ENCODE measurements at places on chromosomes 7 and 10. TPM values are rescaled to one million over a fixed set of nuclear protein-coding genes. Genes with fewer than 3 reads are reported as not detected.

GRCh38 chr10:63388421-63389031 is 77.3 kb downstream of the JMJD1C start:
- H3K4me3 ChIP-seq, result no peak overlapping the region
- H3K36me3 ChIP-seq, result peaks cover 32% of the 10 kb centered on the region
- DNase-seq, result no peak
- H3K4me1 ChIP-seq, result peaks cover 64% of the 10 kb centered on the region

DNA sequence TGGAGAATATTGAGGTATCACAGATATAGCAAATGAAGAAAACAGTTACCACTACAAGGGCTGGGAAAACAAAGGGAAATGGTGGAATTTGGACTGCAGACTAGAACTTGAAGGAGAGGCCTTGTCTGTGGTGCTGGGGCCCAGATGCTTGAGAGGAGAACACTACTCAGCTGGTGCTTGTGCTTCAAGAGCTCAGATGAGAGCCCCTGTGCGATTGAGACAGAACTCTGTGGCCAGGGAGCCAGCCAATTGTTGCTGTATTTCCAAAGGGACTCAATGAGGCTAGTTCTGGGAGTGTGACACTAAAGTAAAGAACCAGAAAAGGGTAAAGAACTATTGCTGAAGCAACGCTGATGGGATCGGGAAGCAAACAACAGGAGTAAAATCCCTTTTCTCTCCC is 406.5 kb upstream of the SEMA3D start:
- no peaks in the 10 kb centered on the region for H3K4me1 ChIP-seq
- H3K36me3 ChIP-seq, result no peaks in the 10 kb centered on the region
- no peak for DNase-seq
- H3K27ac ChIP-seq, result no peak overlapping the region
- no peak overlapping the region for H3K4me3 ChIP-seq
- no peaks in the 10 kb centered on the region for H3K27me3 ChIP-seq

DNA sequence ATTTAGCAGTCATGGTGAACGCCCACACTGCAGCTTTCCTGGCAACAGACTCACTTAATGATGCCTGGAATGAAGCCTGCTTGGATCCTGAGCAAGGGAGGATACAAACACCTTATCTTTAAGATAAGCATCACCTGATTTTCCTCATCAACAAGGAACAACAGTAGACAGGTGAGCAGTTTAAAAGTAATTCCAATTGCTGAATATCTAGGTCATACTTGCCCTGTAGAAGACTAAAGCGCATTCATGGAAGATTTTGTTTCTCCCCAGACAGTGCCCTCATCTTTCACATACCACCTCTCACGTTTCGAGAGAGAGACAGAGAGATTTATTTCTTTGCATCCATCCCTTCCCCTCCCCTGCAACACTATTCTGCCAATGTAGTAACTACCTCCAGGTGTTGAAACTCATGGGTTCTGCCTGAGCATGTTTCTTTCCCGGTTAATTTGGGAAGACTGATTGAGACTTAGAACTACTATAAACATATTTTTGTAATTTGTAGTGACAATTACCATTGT is 660.7 kb downstream of the PARD3 start:
- H3K27ac ChIP-seq, result no peak overlapping the region
- H3K4me1 ChIP-seq, result no peaks in the 10 kb centered on the region
- no peaks in the 10 kb centered on the region for H3K36me3 ChIP-seq
- peaks cover 4% of the 10 kb centered on the region for H3K27me3 ChIP-seq
- no peak overlapping the region for H3K4me3 ChIP-seq

- no peak for DNase-seq
- no peaks in the 10 kb centered on the region for H3K4me1 ChIP-seq
- no peak overlapping the region for H3K4me3 ChIP-seq
Measured at GRCh38 chr7:155327590-155328320, 30.1 kb downstream of the INSIG1 start.

DNA sequence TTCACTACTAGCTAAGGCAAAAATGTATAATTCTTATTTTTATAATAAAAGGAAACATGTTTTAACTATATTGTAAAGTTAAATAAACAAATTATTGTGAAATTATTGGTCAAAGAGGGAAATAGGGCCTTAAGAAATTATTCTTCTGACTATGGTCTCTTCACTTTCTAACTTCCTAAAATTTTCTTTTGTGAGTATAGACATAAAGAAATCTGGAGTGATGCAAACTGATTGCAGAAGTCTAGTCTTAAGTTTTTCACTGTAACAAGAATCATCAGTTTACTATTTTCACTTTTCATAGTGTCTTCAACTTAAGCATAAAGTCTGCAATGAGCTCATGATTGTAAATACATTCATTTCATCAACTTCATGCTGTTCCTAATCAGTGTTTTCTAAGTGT is 525.4 kb downstream of the TFEC start:
- no peak for DNase-seq
- H3K4me3 ChIP-seq, result no peak overlapping the region
- no peaks in the 10 kb centered on the region for H3K27me3 ChIP-seq
- no peaks in the 10 kb centered on the region for H3K36me3 ChIP-seq
- H3K4me1 ChIP-seq, result no peaks in the 10 kb centered on the region
- no peak overlapping the region for H3K27ac ChIP-seq

DNA sequence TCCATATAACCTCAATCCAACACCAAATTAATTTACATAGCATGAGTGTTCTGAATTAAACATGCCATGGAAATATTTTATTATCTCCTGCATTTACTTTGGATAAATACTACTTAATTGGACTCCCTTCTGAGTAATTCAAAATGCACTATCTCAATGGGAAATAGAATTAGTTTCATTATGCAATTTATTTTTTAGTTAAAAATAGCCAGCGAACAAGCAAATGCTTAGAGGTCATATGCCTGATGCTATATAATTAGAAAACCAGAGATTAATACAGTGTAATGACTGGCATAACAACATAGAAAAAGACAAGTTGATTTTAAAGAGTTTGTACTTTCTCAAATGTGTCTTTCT is 161.0 kb upstream of the LAMB4 start:
- no peaks in the 10 kb centered on the region for H3K36me3 ChIP-seq
- H3K27me3 ChIP-seq, result peaks cover 11% of the 10 kb centered on the region
- no peak overlapping the region for H3K27ac ChIP-seq
- H3K4me3 ChIP-seq, result no peak overlapping the region
- DNase-seq, result no peak

- no peak overlapping the region for H3K27ac ChIP-seq
- DNase-seq, result no peak
Measured at GRCh38 chr7:21596801-21597200, 54.0 kb downstream of the DNAH11 start.

GRCh38 chr10:30170146-30170545 is 110.8 kb upstream of the JCAD start:
- H3K27me3 ChIP-seq, result peaks cover 24% of the 10 kb centered on the region

GRCh38 chr7:42552227-42552626 is 315.2 kb upstream of the GLI3 start:
- no peak for DNase-seq
- H3K4me3 ChIP-seq, result no peak overlapping the region
- H3K27me3 ChIP-seq, result peaks cover 2% of the 10 kb centered on the region
- H3K27ac ChIP-seq, result no peak overlapping the region
- H3K36me3 ChIP-seq, result no peaks in the 10 kb centered on the region

Gene ABCC2
- total RNA-seq, result 1.6 TPM

Gene LIPM
- total RNA-seq, result not detected

Gene CNPY1
- total RNA-seq, result not detected

Gene IPMK
- total RNA-seq, result 8.1 TPM

Gene POLR1F
- 32.2 TPM for total RNA-seq

Data from activated CD4-positive, alpha-beta T cell treated with anti-CD3 and anti-CD28 coated beads for 36 hours (primary cell).